ENCODE measurements at places on chromosomes 3 and 15.

DNA sequence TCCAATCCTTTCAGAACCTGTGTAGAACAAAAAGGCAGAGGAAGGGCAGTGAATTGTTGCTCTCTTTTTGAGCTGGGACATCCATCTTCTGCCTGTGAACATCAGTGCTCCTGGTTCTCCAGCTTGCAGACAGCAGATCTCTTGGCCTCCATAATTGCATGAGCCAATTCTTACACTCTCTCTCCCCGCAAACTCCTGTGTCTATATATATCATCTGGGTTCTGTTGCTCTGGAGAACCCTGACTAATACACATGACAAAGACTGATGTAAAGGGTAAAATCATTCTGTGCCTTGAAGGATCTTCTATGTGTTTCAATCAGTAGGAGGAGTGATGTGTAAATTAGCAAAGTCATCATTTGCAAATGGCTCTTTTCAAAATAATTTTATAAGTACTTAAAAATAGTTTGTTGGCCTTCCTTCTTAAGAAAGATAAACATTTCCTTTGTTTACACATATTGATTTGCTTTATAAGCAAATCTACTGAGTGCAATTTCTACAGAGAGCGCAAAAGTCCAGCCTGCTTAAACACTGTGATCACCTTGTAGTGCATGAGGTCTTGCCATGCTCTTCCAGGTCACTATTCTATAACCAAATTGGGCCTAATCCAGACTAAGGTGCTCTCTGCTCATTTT lies 154.9 kb upstream of the ANKRD28 start:
- DNase-seq: no peak

- no peak for DNase-seq
Observed at GRCh38 chr15:73352082-73352481, 16.7 kb downstream of the HCN4 start.

DNA sequence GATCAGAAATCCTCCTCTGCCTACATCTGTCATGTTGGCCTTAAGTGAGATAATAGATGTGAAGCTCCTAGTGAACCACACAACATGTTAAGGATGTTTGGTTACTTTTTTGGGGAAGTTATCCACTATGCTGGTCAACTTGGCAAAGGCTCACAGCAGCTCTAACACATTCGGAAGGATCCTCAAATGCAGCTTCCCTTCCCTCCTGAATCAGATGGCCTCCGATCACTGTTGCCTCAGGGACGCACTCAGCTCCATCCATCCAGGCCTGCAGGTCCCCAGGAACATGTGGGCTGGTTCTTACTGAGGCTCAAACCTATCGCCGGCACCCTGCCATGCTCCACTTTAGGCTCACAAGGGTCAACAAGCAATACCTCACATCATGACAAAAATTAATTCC lies 67.9 kb downstream of the CORO2B start:
- no peak for DNase-seq

GRCh38 chr3:168424059-168424734 lies 328.5 kb upstream of the GOLIM4 start:
- DNase-seq: no peak

DNA sequence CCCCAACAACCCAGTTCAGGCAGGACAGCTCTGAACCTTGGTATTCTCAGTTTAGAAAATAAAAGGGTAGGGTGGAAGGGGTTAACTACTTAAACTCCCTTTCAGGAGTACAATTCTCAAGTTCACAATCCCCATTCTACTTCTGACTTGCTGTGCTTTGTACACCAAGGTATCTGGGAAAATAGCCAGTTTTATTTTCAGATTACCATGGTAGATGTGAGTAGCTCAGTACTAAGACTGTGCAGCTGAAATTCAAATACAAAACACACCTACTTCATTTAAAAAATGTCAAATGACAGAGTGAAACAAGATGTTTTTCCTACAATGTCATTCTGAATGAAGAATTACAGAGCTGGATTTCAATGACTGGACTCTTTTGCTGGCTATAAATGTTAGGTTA lies 27.4 kb downstream of the SLC7A14 start:
- no peak for DNase-seq

GRCh38 chr3:161927131-161927530 lies 430.5 kb downstream of the OTOL1 start:
- DNase-seq: no peak

DNA sequence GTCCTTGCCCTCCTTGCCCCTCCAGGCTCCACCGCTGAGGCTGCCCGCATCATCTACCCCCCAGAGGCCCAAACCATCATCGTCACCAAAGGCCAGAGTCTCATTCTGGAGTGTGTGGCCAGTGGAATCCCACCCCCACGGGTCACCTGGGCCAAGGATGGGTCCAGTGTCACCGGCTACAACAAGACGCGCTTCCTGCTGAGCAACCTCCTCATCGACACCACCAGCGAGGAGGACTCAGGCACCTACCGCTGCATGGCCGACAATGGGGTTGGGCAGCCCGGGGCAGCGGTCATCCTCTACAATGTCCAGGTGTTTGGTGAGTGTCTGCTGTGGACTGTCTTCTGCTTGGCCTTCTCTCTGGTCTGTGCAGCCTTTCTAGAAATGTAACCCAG lies 61.0 kb downstream of the BOC start:
- DNase-seq: no peak

GRCh38 chr3:10744098-10744465 lies 71.9 kb upstream of the SLC6A11 start:
- DNase-seq: no peak

- DNase-seq: no peak
Observed at GRCh38 chr15:63930034-63930433, 96.3 kb upstream of the HERC1 start.

DNA sequence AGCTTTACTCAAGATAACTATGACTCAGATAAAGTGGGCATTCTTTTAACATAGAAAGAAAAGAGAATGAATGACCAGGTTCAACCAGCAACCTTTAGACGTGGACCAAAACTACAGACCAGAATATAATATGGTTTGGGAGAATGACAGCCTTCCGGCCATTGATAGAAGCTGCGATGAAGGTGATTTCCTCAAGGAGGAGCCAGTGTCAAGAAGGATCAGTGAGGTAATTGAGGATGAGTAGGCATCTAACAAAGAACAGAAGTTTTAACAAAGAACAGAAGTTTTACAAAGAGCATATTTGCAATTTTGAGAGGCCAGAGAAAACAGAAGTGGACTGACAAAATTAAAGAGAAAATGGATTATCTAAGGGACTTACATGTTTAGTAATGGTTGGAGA lies 289.0 kb upstream of the AGTR1 start:
- no peak for DNase-seq

GRCh38 chr3:180188512-180189309 lies 152.0 kb upstream of the PEX5L start:
- no peak for DNase-seq

DNA sequence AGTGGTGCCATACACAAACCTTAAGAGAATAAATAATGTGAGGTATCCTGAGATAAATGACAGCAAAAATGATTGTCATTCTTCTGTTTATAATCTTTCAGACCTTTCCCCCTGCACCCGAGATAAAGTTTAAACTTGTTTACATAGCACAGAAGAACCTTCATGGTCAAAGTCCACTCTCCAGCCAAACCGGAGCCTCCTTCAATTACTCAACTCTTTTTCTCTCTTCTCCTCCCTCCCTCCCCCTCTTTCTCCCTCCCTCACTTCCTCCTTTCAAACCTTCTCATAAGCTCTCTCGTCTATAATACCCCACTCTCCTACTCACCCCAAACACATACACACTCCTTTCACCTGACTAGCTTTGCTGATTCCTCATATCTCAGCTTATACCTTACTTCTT lies 198.9 kb downstream of the EFHB start:
- no peak for DNase-seq

- no peak for DNase-seq
Observed at GRCh38 chr3:89179355-89180001, 72.1 kb downstream of the EPHA3 start.

- no peak for DNase-seq
Observed at GRCh38 chr3:16697443-16698147, 92.4 kb upstream of the DAZL start.

GRCh38 chr3:69838217-69838616 lies 99.0 kb downstream of the MITF start:
- DNase-seq: peak; percentile 47

- DNase-seq: no peak
Observed at GRCh38 chr15:43958861-43959330, 132.1 kb downstream of the WDR76 start.

DNA sequence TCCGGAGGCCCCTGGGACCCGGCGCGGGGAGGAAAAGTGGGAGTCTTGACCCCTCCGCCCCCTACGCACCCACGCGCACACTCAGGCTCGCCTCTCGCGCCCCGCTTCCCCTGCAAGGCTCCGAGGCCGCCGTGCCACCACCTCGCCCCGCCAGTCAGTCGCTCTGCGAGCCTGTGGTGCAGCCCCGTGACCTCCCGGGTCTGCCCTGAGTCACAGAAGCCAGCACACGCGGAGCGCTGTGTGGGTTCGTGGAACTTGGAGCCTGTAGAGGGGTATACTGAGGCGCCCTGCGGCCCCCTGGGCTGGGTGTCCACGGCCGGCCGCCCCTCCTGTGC lies 380 bp upstream of the ALS2CL start:
- DNase-seq: no peak

GRCh38 chr15:69080295-69081248 lies 66.1 kb downstream of the NOX5 start:
- DNase-seq: no peak

- peak; percentile 54 for DNase-seq
Observed at GRCh38 chr15:85831415-85832113, 36.8 kb upstream of the KLHL25 start.

DNA sequence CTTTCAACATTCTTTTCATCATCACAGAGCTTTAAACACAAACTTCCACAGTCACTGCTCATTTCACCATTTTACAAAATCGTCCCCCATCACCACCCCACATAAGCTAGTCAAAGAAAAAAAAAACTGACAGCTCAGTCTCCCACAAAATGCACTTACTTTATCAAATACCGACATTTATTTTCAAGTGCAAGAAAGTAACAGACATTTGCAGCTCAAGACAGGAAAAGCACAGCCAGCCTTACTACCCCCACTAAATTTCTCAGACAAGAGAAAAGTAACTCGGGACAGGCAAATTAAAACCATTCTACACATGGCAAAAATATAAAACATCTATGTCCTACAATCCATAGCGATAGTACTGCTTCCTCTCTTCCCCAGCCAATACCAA lies 402.4 kb downstream of the SHQ1 start:
- no peak for DNase-seq

GRCh38 chr15:75483961-75484360 lies 32.5 kb upstream of the SIN3A start:
- DNase-seq: no peak

DNA sequence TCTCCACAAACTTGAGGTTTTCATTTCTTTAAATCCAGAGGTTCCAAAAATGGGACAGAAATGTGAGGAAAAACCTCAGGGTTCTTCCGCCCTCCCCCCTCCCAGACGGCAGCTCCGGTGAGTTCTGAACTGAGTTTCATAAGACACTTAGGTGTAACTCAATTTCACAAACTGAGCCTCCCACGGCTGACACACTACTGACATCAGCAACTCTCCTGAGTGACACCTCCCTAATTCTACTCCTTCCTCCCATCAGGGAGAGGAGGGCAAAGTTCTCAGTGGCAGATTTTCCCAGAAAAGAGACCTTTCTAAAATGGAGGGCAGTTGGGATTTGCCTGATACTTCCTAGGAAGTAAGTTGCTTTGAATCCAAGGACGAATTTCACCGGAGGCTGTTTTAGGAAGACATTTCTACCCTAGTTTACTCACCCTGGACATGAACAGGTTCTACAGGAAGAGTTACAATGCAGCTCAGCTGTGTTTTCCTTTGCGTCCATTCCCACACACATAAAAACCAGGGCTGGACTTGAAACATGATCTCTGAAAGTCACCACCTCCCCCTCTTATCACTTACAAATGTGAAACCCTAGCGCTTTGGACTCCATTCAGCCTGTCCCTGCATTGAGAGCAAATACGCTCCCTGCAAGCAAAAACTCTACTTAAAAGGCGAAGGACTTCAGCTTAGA lies 78.1 kb upstream of the LMOD3 start:
- DNase-seq: peak; percentile 12

GRCh38 chr3:100437721-100438622 lies 36.6 kb downstream of the LNP1 start:
- DNase-seq: no peak

DNA sequence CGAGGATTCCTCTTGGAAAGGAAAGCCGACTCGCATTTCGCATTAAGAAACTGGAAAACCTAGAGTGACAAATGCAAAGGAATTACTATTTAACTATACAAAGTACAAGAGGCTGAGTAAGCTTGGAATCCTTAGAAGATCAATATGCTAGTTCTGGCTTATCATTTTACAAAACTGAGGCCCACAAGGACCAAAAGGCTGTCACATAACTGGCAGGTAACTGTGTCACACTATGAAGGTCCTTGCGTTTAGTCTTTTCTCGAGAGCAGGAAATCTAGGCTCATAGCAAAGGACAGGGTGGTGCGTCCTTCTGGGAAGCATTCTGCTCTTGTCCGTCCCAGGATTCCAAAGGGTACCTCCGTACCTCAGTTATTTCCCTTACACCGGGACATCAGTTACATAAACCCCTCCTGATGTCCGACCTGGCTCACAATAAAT lies 629 bp downstream of the RPL24 start:
- no peak for DNase-seq

DNA sequence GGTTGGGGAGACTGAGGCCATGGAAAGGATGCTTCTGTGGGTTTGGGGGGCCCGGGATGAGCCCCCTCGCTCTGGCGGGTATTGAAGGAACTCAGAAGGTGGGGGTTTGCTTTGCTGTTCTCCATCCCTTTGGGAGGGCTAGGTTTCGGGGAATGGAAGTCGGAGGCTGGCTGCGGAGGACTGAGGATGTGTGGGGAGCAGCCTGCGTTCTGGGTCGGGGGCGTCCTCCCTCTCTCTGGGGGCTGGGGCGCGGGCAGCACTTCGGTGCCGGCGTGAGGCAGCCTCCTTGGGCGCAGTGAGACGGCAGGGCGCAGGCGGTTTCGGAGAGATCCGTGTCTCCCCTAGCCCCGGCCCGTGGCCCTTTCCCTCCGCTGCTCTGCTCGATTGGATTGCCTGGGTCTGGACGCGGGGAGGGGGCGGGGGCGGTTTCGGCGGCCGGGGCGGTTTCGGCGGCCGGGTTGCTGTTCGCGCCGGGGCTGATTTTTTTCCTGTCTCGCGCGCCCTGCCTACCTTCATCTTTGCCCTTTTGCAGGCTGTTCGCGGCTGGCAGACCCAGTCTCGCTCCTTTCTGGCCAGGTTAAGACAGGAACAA lies 1.4 kb downstream of the PTPRG start:
- peak; percentile 42 for DNase-seq

DNA sequence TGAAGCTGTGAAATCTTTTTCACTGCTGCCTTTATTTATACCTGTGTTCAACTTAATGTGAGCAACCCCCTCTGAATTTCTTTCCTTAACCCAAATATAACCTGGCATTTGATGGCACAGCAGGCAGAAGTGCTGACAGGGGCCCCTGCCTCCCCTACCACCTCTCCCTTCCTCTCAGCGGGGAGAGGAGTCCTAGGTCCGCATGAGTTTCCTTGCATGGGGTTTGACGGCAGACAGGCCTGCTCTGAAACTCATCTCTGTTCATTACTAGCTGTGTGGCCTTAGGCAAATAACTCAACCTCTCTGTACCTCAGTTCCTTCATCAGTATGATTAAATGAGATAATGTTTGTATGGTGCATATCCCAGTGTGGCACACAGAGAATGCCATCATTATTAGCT lies 79.7 kb downstream of the SEC22A start:
- no peak for DNase-seq

- no peak for DNase-seq
Observed at GRCh38 chr15:81939604-81940440, 106.0 kb downstream of the MEX3B start.

- DNase-seq: no peak
Observed at GRCh38 chr3:187973977-187974870, 179.7 kb upstream of the LPP start.

GRCh38 chr15:78617516-78617915 lies 3.3 kb downstream of the CHRNA3 start:
- no peak for DNase-seq

Measured in SJSA1 (cell line).